ENCODE measurements at places on chromosomes 12 and 14. TPM values are rescaled to one million over a fixed set of nuclear protein-coding genes. Genes with fewer than 3 reads are reported as not detected.

- no peak for DNase-seq
- peaks cover 15% of the 10 kb centered on the region for H3K4me1 ChIP-seq
- H3K4me3 ChIP-seq: no peak overlapping the region
- H3K27me3 ChIP-seq: no peaks in the 10 kb centered on the region
These were observed 20.2 kb downstream of the FBXL14 start for GRCh38 chr12:1573960-1574864.

- no peaks in the 10 kb centered on the region for H3K4me1 ChIP-seq
- no peak overlapping the region for H3K27ac ChIP-seq
- H3K27me3 ChIP-seq: no peaks in the 10 kb centered on the region
- H3K4me3 ChIP-seq: no peak overlapping the region
- no peaks in the 10 kb centered on the region for H3K36me3 ChIP-seq
- no peak for DNase-seq
These were observed 132.8 kb downstream of the DACT1 start for GRCh38 chr14:58770491-58770982.

GRCh38 chr12:47079981-47080724 lies 394 bp upstream of the AMIGO2 start:
- no peaks in the 10 kb centered on the region for H3K27me3 ChIP-seq
- peak overlapping the region; percentile 28 for H3K4me3 ChIP-seq
- peak overlapping the region; percentile 44 for H3K27ac ChIP-seq

DNA sequence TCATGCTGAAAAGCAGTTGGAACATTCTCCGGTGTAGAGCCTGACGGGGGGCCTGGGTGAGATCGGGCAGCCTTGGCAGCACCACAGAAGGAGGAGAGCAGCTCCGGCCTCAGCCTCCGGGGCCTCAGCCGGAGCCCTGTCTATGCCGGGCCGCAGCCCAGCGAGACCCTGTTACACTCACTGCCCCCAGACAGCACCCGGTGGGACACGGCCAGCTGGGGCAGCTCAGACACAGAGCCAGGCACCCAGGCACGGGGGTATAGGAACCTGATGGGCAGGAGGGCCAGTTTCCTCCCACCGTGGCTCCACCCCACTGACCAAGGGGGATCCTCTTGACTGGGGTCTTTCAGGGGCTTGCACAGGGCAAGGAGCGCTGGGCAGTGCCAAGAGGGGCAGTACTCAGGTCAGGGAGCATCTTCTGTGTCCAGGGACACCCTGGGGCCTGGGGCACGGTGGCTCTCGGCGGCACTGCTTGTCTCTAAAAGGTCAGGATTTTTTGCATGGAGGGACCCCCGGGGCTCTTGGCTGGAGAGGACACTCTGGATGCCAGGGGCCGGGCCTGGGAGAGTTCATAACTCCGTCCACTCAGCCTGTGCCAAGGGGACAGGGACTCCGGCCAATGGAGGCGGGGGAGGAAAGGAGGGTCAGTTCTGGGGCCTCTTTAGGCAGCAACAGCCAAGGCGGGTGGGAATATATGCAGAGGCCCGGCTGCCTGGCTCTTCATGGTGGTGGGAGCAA lies 9.4 kb downstream of the INF2 start:
- no peak overlapping the region for H3K27ac ChIP-seq
- H3K36me3 ChIP-seq: peaks cover 6% of the 10 kb centered on the region
- no peak overlapping the region for H3K4me3 ChIP-seq
- H3K4me1 ChIP-seq: peaks cover 55% of the 10 kb centered on the region
- DNase-seq: peak; percentile 37

DNA sequence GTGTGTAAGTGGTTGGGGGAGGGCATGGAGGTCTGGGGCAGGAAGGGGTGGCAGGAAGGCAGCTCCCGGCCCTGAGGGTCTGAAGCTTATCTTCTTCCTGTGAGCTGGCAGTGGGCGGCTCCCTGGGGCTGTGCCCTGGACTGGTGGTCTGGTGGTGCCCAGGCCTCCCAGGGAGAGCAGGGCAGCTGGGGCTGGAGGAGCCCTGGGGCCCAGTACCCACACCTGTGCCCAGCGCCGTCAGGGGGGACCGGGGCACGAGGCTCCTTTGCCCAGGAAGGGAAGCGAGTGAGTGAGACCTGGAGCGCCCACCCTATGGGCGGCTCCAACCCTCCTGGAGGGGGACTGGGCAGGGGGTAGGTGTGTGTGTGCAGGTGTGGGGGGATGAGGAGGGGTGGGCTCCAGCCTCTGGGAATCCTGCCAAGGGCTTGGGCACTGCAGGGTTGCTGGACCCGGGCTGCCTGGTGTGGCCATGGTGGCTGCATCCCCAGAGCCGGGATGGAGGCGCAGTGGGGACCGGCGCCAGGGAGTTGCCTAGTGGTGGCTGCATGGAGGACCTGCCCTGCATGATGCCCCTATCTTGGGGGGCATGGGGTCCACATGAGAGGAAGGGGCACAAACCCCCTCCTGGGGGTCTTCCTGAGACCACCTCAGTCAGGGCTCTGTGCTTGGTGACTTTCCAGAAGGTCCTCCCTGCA lies 353.6 kb downstream of the TMEM121 start:
- no peaks in the 10 kb centered on the region for H3K36me3 ChIP-seq
- no peak overlapping the region for H3K27ac ChIP-seq
- DNase-seq: no peak
- no peak overlapping the region for H3K4me3 ChIP-seq
- H3K4me1 ChIP-seq: no peaks in the 10 kb centered on the region
- no peaks in the 10 kb centered on the region for H3K27me3 ChIP-seq

DNA sequence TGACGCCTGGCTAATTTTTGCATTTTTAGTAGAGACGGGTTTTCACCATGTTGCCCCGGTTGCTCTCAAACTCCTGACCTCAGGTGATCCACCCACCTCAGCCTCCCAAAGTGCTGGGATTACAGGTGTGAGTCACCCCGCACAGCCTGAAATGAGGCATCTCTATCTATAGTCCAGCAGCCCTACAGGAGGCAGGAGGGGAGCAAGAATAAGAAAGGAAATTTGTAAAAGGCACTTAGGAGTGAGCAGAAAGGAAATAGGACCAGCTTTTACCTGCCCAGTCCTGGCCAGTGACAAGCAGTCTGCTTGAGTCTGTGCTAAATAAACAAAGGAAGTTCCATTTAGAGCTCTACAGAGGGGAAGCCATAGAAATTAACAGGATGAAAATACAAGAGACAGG lies 15.0 kb upstream of the PSMA6 start:
- peak overlapping the region; percentile 54 for H3K27ac ChIP-seq
- peak; percentile 64 for DNase-seq
- H3K4me1 ChIP-seq: peaks cover 17% of the 10 kb centered on the region
- H3K27me3 ChIP-seq: no peaks in the 10 kb centered on the region

DNA sequence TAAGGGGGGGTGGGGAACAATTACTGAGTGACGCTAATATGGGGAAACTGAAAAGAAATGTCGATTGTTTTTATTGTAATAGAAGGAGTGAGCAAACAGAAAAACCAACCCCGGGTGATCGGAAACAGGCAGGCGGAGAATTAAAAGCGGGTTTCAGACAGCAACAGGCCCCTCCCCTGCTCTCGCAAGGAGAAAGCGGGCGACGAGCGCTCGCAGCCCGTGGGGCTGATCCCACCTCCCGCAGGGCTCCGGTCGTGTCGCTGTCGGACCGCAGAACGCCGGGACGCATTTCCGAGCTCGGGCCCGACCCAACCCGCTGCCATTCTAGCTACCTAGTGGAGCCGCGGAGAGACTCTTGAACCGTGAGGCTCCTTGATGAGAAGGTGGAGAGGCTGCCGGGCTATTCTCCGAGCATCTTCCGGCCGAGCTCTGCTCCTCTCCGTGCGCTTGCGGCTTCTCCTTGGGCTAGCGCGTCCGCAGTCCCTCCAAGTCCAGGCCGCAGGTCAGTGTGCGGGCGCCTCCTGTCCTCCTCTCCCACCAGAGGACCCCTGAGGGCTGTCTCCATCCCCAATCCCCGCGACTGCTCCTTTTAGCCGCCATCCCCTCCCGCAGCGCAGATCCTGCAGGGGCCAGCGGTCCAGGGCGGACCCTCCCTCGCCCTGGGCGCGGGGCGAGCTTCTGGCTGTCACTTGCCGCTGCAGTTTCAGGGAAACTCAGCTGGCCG lies 4.1 kb upstream of the PAX9 start:
- no peaks in the 10 kb centered on the region for H3K36me3 ChIP-seq
- H3K27me3 ChIP-seq: peaks cover 73% of the 10 kb centered on the region
- H3K4me3 ChIP-seq: no peak overlapping the region
- H3K4me1 ChIP-seq: peaks cover 27% of the 10 kb centered on the region
- no peak overlapping the region for H3K27ac ChIP-seq

- DNase-seq: no peak
- H3K4me3 ChIP-seq: no peak overlapping the region
- no peak overlapping the region for H3K27ac ChIP-seq
These were observed 184.4 kb upstream of the SLC38A2 start for GRCh38 chr12:46556819-46557524.

- no peak for DNase-seq
- H3K27me3 ChIP-seq: no peaks in the 10 kb centered on the region
- H3K27ac ChIP-seq: no peak overlapping the region
- H3K4me3 ChIP-seq: no peak overlapping the region
- no peaks in the 10 kb centered on the region for H3K4me1 ChIP-seq
These were observed 212.5 kb upstream of the RTL1 start for GRCh38 chr14:101116065-101116464.

GRCh38 chr12:104720339-104721038 lies 237.6 kb downstream of the SLC41A2 start:
- no peak overlapping the region for H3K4me3 ChIP-seq
- no peaks in the 10 kb centered on the region for H3K36me3 ChIP-seq
- peak overlapping the region; percentile 4 for H3K27ac ChIP-seq
- peaks cover 35% of the 10 kb centered on the region for H3K4me1 ChIP-seq
- DNase-seq: no peak

- H3K27ac ChIP-seq: peak overlapping the region; percentile 9
- H3K36me3 ChIP-seq: no peaks in the 10 kb centered on the region
- no peaks in the 10 kb centered on the region for H3K27me3 ChIP-seq
- peaks cover 21% of the 10 kb centered on the region for H3K4me1 ChIP-seq
These were observed 57.2 kb upstream of the ATP2A2 start for GRCh38 chr12:110223777-110224378.

DNA sequence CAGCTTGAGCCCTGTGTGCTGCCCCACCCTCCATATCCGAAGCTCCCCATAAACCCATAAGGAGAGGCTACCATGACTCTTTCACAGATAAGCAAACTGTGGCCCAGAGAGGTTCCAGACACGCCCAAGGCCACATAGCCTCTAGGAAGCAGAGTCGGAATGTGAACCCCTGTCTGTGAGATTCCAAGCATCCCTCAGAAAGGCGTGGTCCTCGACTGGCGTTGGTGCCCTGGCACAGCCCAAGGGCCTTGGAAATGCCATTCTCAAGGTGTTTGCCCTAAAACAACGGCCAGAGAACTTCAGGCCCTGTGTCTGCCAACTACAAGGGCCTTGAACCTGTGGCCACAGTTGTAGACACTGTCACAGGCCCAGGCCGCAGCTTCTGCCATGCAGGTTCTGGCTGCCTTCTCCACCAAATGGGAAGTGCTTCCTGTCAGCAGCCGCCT lies 8.5 kb upstream of the DIO3 start:
- H3K27ac ChIP-seq: no peak overlapping the region
- no peaks in the 10 kb centered on the region for H3K36me3 ChIP-seq

DNA sequence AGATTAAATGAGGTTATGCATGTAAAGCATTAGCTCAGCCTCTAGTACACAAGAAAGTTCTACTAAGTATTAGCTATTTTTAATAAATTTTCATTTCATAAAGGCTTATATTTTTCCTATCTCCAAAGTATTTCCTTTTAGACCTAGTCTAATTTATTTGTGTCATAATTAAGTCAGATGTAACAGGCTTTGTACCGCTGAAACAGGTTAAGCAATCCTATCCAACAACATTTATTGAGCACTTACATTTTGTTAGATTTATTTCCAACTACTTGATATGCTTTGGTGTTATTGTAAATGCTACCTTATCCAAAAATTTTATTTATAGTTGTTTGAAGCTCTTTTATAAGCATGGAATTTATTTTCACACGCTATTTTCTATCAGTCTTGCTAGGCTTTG lies 1.8 kb upstream of the PARP2 start:
- H3K4me1 ChIP-seq: no peaks in the 10 kb centered on the region
- H3K4me3 ChIP-seq: peak overlapping the region; percentile 64
- no peak for DNase-seq
- H3K27me3 ChIP-seq: no peaks in the 10 kb centered on the region

DNA sequence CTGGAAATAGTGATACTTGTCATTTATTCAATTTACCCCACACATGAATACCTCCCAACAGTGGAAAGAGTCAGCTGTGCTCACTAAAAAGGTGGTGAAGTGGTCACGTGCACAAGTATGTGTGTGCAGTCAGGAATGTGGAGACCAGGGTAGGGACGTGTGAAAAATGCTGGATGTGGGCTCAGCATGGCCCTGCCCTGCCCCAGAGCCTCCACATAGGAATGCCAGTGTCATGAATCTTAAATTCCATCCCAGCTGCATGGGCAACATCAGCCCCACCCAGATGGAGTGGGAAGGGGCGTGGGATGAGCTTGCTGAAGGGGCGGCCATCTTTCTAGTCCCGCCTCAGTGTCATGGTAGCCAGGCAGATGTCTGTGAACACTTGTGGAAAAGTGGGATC lies 87.7 kb downstream of the C12orf75 start:
- no peaks in the 10 kb centered on the region for H3K36me3 ChIP-seq
- no peaks in the 10 kb centered on the region for H3K4me1 ChIP-seq
- H3K27ac ChIP-seq: no peak overlapping the region
- no peak overlapping the region for H3K4me3 ChIP-seq

DNA sequence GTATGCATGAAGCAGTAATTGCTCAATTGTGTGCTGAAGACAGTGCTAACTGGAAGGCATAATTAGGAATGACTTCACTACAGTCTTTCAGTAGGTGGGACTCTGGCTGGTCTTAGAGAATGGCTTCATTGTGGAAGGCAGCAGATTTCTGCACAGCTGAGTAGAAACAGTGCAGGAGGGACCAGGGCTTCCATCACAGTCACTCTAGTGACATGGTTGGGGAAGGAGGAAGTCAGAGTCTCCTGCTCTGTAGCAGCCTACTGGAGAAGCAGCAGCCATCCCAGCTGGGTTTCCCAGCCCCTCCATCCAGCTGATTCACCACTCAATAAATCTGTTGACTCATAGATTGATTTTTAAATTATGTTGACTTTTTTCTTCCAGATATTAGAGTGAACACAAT lies 80.6 kb upstream of the DBX2 start:
- H3K36me3 ChIP-seq: no peaks in the 10 kb centered on the region
- H3K27me3 ChIP-seq: no peaks in the 10 kb centered on the region
- H3K4me3 ChIP-seq: no peak overlapping the region
- H3K4me1 ChIP-seq: no peaks in the 10 kb centered on the region
- no peak overlapping the region for H3K27ac ChIP-seq

DNA sequence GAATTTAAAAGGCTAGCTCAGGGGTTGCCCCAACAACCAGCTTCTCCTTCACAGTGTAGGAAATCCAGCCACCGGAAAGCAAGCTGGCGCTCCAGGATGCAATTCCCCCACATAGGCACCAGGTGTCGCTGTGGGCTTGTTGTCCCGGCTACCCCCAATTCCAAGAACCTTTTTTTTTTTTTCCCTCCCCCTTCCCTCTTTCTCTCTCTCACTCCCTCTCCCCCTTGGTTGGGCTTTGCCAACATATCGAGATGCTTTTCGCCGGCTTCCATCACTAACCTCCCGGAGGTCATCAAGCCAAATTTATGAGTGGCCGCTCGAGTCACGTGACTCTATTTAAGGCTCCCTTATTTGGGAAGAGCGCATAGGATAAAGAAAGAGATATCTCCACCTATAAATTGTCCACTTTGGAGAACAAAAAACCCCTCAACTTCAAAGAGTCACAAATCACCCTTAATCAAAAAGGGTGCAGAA lies at the start of gene HOXC5:
Gene HOXC5, plus strand, starts transcription at position 424 of the 474 bp plus-strand sequence. CDS start 73 bp downstream, outside the sequence.
- no peak within 1 kb of the TSS for H3K4me3 ChIP-seq
- no peak within 1 kb of the TSS for H3K27ac ChIP-seq
- H3K4me1 ChIP-seq: no peaks in the 10 kb centered on the region
- H3K36me3 ChIP-seq: no peaks in the 10 kb centered on the region
- DNase-seq: peak; percentile 70
- peaks cover 64% of the 10 kb centered on the region for H3K27me3 ChIP-seq

The LRRC10 gene
- total RNA-seq: not detected

The SERPINA5 gene
- 6.6 TPM for total RNA-seq

The RGS6 gene
- total RNA-seq: 11.9 TPM

The GPR84 gene
- not detected for total RNA-seq

The ERBB3 gene
- 22.6 TPM for total RNA-seq

The METTL1 gene
- 13.5 TPM for total RNA-seq

The TWF1 gene
- total RNA-seq: 154 TPM

The TMEM117 gene
- total RNA-seq: 32.4 TPM
